ENCODE measurements at places on chromosomes 12 and 14. TPM values are rescaled to one million over a fixed set of nuclear protein-coding genes. Genes with fewer than 3 reads are reported as not detected.

The AMIGO2 gene
- 7.2 TPM for total RNA-seq

The DIO2 gene
- not detected for total RNA-seq

GRCh38 chr14:103625356-103626095 lies 3.5 kb upstream of the KLC1 start:
- peak overlapping the region; percentile 65 for H3K27ac ChIP-seq
- H3K27me3 ChIP-seq: no peaks in the 10 kb centered on the region
- no peak overlapping the region for H3K4me3 ChIP-seq

DNA sequence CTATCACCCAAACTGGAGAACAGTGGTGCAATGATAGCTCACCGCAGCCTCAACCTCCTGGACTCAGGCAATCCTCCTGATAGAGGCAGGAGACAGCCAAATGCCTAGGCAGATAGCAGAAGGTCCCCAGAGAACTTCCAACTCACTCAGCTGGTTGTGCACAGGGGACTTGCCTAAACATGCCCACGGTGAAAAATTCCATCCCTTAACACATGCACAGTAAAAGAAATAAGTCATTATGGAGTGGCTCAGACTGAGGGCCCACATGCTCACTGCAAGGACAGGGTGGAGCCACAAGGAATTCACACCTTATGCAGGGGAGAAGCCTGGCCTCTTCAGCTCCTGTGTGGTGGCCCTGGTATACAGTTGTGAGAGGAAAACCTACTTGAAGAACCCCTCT lies 525.8 kb upstream of the ATP2B1 start:
- no peak overlapping the region for H3K4me3 ChIP-seq
- H3K4me1 ChIP-seq: no peaks in the 10 kb centered on the region
- H3K27ac ChIP-seq: no peak overlapping the region
- no peaks in the 10 kb centered on the region for H3K36me3 ChIP-seq

- no peak for DNase-seq
- no peaks in the 10 kb centered on the region for H3K4me1 ChIP-seq
- no peak overlapping the region for H3K4me3 ChIP-seq
Observed at GRCh38 chr12:23855813-23856212, 93.7 kb downstream of the SOX5 start.

DNA sequence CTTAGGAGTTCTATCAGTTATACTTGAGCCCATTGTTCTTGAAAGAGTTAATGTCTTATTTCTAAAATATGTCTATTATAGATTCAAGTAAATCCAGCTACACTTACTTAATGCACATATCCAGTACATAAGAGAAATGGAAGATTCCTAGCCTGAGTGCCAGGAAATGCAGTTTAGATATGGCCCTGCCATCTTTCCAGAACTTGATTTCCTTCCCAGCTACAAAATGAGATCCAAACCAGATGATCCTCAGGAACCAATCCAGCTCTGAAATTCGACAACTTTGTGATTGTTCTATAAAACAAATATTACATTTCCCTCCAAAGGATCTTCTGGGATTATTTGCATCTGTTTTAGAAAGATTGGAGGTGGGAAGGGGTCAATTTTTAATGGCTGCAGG lies 317.3 kb upstream of the GARIN6 start:
- H3K4me3 ChIP-seq: no peak overlapping the region
- no peak for DNase-seq
- H3K36me3 ChIP-seq: no peaks in the 10 kb centered on the region
- no peaks in the 10 kb centered on the region for H3K4me1 ChIP-seq
- no peaks in the 10 kb centered on the region for H3K27me3 ChIP-seq

All from CD4-positive, CD25-positive, alpha-beta regulatory T cell (primary cell).